H7 (cell line): ENCODE measurements at places on chromosomes 7 and 10.

DNA sequence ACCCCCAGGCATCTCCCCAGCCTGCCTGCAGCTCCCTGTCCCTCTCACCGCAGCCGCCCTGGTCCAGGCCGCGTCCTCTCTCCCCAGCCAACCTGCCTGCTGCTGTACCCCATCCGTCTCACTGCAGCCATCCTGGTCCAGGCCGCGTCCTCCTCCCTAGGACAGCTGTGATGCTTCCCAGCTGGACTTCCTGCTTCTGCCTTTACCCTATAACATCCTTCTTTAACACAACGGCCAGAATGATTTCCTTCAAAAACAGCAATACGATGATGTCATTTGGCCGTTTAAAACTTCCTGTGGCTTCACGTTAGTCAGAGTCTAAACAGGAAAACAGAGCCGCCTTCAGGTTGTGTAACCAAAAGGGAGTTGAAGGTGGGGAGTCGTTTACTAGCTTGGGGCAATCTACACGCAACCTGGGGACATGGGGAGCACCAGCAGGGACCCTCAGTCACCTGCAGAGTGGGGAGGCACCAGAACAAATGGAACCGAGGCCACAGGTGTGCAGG lies 32.2 kb upstream of the ZFAND2A start:
- peak; percentile 13 for DNase-seq

- DNase-seq = no peak
These were observed 59.0 kb downstream of the PODXL start for GRCh38 chr7:131497454-131497853.

GRCh38 chr7:36228039-36228438 lies 75.0 kb downstream of the EEPD1 start:
- no peak for DNase-seq

- no peak for DNase-seq
These were observed 100.2 kb downstream of the MAPK8 start for GRCh38 chr10:48406658-48407057.

- DNase-seq = no peak
These were observed 10.7 kb upstream of the FAM13C start for GRCh38 chr10:59373071-59373470.

GRCh38 chr7:106518239-106518638 lies 142.7 kb downstream of the CCDC71L start:
- DNase-seq = no peak

- no peak for DNase-seq
These were observed 16.3 kb downstream of the SH2D4B start for GRCh38 chr10:80554050-80554449.
